ENCODE measurements at places on chromosomes 11 and 22.

DNA sequence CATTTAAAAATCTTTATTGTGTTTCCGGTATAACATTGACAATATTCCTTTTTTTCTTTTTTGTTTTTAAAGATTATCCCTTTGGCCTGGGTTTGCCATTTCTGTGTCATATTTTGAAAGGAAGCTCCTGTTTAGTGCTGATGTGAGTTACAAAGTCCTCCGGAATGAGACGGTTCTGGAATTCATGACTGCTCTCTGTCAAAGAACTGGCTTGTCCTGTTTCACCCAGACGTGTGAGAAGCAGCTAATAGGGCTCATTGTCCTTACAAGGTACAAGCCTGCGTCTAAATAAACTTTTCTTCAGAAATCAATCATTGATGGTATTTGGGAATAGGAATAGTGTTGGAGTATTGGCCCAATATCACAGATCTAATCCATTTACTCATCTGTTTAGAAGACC is 19.8 kb downstream of the PIWIL4 start:
- no peak for DNase-seq

- DNase-seq: no peak
Measured at GRCh38 chr11:114027391-114027790, 32.1 kb upstream of the ZBTB16 start.

DNA sequence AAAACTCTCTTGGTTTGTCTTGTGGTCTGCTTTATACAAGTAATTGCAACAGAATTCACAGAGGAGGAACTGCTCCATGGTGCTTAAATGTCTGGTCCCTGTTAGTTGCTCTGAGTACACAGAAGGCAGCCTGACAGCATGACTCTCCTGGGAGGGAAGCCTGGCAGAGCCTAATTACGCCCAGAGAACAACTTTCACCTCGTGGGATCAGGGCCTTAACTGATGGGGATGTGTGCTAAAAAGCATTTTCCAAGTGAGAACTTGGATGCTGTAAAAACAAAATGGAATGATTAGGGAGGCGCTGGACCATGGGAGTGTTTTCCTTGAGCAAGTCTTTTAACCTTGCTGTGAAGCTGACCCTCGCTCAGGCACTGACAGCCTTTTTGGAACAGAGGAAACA is 154.0 kb upstream of the TENM4 start:
- DNase-seq: no peak

DNA sequence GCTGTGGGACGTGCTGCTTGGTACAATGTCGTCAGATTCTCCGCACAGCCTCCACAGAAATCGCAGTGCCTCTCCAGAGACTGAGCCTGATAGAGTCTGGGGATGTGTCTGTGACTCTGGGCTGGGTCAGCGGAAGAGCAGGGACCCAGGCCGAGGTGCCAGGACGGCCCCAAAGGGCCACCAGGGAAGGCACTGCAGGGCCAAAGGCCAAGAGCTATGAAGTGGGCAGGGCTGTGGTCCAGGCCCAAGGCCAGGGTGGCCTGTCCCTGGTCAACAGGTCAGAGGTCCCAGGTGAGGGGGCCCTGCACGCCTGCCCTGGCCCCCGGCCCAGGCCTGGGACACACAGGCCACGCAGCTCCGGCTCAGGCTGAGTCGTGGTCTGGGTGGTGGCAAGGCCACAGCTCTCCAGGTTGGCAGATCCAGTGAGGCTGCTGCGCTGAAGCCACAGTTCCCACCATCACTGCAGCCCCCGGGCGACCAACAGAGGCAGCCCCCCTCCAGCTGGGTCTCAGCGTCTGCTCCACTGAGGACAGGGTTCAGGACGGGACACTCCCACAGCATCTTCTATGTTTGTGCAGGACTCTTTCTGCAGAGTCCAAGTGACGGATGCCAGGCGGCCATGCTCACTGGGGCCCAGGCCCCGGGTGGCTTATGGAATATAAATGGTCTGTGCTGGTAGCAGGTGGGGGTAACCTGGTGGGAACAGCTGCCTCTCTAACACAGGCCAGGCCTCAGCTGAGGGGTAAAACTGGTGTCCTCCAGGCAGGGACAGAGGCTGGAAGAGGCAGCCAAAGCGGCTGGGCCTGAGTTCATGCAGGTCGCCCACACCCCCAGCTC is 4.8 kb upstream of the PIM3 start:
- no peak for DNase-seq

GRCh38 chr22:42353883-42354727 is 78.1 kb downstream of the NFAM1 start:
- peak; percentile 66 for DNase-seq

DNA sequence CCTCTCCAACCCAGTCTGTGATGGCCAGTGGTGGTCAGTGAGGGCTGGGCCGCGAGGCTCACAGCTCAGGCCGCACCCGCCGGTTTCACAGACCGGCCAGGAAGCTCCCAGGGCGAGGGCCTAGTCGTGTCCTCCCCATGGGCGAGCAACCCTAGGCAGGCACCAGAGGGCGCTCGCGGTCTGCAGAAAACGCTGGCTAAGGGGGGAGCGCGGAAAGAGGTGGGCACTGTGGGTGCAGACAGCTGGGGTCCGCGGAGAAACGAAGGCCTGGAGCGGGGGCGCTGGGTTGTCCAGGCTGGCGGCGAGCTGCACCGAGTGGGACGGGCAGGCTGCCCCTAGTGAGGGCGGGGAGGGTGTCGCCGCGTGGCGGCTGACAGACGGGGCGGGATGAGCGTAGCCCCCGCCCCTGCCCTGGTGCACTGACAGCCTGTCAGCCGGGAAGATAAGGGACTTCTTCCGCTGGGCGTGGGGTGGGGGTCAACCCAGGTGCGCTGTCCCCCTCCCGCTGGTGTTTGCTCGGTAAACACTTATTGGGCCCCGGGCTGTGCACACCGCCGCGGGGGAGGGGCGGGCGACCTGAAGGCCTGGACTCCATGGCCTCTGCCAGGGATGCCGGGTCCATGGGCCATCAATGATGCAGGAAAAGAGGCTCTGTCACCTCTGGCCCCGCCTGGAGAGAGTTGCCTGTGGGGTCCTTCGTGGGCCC is 7.5 kb downstream of the GP1BB start:
- DNase-seq: peak; percentile 58

GRCh38 chr11:120119121-120119520 is 18.8 kb downstream of the TRIM29 start:
- DNase-seq: no peak
